Hematopoietic multipotent progenitor cell treated with erythropoietin and hydrocortisone succinate and interleukin-3 and kit ligand, for 6 days (in vitro differentiated cells): ENCODE measurements at places on chromosomes 5 and 9.

DNA sequence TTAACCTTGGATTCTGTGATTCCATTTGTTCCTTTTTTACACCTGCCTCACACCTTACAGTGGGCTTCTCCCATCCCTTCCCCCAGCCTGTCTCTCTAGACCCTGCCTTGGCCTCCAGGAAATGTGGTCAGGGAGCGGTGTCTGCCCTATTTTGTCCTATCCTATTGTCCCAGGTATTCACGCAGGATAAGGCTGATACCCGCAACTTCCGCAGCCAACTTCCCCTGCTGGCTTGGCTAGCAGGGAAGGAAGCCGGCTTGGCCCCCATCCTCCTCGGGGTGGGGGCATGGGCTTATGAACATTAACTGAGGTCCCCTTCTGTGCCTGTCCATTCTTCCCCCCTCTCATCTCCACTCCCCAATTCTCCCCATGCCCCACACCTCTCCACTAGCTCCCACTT is 3.5 kb downstream of the CSF1R start:
- DNase-seq: no peak

DNA sequence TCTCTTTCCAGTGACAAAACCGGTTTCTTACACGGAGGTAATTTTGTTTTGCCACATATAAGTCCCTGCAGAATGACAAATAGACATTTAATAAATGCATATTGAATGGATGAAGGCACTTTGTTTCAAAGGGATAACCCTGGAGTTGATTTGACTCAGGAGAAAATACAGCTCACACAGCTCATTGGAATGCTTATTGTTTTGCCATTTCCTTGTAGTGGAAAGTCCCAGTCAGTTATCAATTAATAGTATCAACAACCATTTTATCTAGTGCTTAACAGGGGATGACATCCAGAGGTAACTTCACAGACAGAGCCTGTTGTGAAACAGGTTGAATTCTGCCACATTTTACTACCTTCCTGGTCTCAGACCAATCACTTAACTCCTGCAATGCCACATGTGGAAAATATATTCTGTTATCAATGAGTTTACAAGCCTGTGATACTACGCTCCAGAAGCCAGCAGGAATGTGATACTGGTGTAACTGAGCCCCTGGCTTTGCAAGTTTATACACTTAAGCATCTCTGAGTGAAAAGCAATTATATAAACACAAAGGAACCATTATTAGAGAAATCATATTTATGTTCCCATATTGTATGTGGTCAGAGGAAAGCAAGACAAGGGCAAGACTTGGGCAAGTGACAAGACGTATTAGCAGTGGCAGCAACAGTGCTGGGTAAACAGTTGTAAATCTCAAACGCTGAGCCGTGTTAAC is 123.1 kb upstream of the ANKRD55 start:
- DNase-seq: no peak

GRCh38 chr9:93697352-93698139 is 121.2 kb downstream of the PHF2 start:
- DNase-seq: no peak

DNA sequence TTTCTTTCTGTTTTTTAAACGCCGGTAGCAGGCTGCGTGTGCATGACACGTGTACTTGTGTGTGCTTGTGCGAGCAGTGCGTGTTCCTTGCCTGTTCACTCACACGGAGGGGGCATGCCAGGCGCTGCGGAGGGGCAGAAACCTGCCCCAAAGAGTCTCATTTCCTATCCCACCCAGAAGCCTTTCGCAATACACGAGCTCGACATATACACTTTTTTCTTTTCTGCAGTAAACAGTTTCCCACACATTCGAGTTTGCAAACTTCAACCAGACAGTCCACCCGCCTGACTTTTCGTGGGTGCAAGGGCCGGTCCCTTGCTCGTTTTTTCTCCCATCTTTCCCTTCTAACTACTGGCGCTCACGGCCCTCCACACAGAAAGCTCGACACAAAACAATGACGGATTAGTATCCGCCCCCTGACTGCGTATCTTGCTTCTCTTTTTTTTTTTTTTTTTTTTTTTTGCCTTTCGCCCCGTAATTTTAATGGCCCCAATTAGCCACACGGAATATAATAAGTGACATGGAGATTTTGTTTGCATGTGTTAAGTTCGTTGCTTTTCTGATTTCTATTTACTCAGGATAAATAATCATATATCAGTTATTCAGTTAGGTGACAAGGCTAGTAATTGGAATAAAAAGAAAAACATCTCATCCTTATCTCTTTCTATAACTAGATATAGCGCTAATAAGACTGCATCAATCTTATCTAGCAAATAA is 5.3 kb upstream of the OTP start:
- no peak for DNase-seq

- no peak for DNase-seq
Measured at GRCh38 chr9:133396952-133397351, 20.8 kb downstream of the STKLD1 start.

GRCh38 chr9:96603305-96604003 is 16.2 kb downstream of the CDC14B start:
- no peak for DNase-seq

GRCh38 chr5:54360089-54360488 is 49.7 kb upstream of the ARL15 start:
- no peak for DNase-seq

DNA sequence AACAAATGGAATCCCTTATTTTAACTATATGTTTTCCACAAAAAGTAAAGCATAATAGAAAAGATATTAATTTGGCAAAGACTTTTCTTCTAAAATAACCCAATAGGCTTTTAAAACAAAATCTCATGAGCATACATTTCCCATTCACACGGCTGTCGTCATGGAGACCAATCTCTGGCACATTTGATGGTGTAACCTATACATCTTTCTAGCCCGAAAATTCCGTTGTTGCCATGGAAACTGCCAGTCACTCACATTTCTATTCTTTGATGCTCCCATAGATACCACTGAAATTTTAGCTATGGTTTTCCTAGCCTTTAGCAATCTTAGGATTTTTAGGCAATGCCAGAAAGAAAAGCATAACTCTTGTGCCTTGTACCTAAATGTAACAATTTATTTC is 262.9 kb upstream of the TRPM3 start:
- no peak for DNase-seq

GRCh38 chr5:73346878-73347408 is 101.6 kb downstream of the FOXD1 start:
- no peak for DNase-seq

DNA sequence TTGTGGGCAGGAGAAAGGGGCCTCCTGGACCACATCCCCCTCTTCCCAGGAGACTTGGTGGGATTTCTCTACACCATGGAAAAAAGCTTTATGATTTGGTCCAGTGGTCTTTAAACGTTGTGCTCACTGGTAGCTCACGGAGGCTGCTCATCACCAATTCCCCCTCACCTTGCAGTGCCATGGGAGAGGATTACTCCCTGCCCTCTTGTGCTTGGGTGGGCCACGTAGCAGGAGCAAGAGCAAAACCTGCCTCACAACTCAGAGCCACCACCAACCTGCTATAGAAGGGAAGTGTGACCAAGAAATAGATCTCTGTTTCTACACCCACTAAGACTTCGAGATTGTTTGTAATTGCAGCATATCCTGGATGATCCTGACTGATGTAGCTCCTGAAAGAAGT is 42.2 kb upstream of the N4BP3 start:
- DNase-seq: no peak
